D721Med (cell line): ENCODE measurements at places on chromosomes 6 and 20.

GRCh38 chr6:156917213-156917612, 140.0 kb downstream of the ARID1B start:
- no peak for DNase-seq

DNA sequence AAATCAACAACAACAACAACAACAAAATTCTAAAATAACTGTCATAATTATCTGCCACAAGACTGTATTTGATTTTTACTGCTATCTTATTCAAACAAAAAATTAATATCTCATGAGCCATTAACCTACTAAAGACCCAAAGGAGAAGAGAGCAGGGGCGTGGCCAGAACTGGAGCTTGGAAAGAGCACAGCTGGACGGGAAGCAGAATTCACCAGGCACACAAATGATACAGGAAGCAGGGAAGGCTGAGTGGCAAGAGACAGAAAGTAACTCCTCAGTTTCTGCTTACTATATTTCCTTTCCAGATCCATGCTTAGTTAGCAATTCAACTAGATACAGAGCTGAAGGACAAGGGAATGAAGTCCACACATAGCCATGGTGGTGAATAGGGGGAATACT, 54.4 kb downstream of the FKBP5 start:
- no peak for DNase-seq

DNA sequence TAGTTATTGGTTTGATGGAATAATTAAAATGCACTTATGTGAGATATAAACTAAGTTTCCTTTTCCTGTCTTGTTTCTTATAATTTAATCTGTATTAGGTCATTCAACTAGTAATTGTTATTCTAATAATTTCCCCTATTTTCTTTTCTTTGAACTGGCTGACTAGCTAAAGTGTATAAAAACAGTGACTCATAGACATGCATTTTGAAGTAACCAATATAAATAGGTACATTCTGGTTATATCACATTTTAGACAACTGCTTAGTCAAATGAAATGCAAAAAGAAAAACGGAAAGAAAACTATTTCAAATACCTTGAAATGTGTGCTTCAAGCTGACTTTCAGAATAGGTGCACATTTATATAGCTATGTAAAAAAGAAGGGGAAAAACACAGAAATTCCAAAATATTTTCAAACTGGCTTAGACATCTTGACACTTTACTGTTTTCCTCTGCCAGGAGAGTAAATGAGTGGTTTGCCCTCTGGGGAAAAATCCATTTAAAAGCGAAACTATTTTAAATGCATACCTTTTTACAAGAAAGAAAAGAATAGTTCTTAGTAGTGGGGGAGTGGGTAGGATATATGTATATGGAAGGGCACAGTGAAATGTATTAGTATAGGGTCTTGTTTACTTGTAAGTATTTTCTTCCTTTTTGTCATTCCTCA, 28.3 kb downstream of the KCNQ5 start:
- DNase-seq, result no peak

DNA sequence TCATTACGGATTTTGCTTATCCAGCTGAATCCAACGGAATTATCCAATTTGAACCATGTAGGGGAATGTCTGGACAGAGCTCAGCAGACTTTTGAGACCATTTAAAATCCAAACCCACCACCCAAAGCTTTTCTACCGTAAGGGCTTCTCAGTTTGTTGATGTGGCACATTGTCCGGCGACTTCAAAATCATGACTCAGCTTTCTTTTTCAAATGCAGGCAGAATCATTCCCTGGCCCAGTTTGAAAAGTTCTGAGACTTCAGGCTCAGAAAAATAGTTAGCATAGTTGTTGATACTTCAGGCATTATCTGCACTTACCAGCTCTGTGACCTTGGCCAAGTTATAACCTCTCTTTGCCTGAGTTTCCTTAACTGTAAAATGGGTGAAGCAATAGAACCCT, 182.2 kb downstream of the PTPRT start:
- no peak for DNase-seq

- no peak for DNase-seq
These were observed 148.8 kb downstream of the TFAP2A start for GRCh38 chr6:10266061-10266460.

DNA sequence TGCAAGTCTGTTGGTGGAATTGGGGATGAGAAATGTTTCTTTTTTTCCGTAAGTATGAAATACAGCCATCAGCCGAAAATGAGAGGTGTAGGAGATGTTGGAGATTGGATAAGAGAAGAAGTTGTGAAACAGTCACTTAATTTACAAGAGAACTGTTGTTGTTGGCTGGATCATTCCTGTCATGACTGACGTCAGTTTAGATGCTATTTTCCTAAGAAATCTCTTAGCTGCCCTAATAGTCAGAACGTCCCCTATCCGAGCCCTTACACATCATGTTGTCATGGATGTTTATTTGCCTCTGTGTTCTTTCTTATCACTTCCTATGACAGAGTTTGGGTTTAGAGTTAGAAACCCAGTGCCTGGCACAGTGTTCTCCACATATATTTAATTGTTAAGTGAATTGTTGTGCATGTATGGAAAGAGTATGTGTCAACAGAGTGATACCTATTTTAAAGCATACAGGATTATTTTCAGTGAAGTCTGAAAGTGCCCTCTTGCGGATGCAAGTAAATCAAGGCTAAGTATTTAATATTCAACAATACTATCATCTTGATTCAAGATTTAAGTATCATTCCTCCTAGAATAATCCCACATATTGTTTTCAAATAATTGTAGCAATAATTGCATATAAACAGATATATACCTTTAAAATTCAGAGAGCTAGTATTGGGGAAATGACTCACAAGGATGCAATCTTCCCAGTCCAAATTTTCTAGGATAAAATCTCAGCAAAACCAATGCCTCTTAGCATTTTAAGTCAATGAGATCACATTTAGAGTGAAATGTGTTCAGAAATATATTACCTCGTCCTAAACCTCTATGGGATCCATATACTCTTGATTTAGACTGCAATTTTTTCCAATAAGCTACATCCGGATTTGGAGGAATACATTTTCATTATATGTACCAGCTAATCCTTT, 309.9 kb upstream of the NOX3 start:
- DNase-seq, result no peak

- no peak for DNase-seq
These were observed 71.5 kb upstream of the ATXN1 start for GRCh38 chr6:16832721-16833120.

DNA sequence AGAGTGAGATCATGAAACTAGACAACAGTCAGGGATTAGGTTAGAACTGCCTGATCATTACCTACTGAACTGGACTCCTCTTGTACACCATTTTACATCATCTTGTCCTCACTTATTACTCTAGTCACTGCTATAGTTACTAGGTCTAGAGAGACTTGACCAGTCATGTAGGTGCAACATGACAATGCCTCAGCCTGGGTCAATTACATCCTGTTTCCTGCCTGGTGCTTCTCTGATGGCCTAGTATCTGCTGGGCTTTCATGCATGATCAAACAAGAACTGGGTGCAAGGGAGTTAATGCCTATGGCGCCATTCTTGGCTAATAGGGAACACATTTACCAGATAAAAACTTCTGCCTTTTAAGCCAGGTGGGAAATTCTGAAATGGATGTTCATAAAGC, 39.2 kb upstream of the MMS22L start:
- no peak for DNase-seq

- no peak for DNase-seq
These were observed 436.6 kb downstream of the PRKN start for GRCh38 chr6:162290846-162291465.

- DNase-seq, result no peak
These were observed at the start of gene IPCEF1 for GRCh38 chr6:154356690-154357089. Gene IPCEF1, minus strand, starts transcription at chr6:154356803. Its CDS starts 90,856 bp downstream, at chr6:154265947.

DNA sequence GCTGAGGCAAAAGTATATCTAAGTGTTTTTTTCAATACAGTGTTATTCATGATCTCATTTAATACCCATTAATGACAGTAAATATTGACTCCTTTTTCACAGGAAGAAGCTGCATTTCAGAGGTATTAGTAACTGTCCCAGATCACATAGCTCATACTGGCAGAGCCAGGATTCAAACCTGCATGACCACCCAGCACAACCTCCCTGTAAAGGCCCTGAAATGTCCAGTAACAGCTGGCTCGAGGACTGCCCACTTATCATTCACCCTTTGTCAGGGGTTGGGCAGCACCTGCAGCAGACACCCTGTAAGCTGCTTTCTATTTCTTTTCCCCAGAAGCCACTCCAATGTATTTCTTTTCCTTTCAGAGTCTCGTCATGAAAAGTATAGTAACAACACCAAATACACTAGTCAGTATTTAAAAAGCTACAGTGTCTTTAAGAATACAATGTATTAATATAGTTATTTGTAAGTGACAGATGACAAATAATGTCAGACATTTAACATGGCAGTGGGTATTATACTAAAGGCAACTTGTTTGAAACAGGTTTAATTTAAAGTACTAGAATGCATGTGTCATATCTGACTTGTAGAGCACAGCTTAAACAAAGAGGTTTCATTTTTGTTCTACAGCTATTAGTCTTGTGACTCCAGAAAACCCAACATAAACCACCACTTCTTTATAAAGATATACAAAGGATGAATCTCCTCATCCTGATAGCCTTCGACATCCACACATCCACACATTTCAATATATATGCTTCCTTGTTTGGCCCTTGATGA, 841.6 kb upstream of the GJE1 start:
- no peak for DNase-seq

- no peak for DNase-seq
These were observed 63.3 kb upstream of the PTGIS start for GRCh38 chr20:49631061-49631716.

GRCh38 chr6:153842491-153842890, 196.5 kb upstream of the OPRM1 start:
- no peak for DNase-seq

- no peak for DNase-seq
These were observed 6.4 kb downstream of the CCND3 start for GRCh38 chr6:41935193-41935574.

DNA sequence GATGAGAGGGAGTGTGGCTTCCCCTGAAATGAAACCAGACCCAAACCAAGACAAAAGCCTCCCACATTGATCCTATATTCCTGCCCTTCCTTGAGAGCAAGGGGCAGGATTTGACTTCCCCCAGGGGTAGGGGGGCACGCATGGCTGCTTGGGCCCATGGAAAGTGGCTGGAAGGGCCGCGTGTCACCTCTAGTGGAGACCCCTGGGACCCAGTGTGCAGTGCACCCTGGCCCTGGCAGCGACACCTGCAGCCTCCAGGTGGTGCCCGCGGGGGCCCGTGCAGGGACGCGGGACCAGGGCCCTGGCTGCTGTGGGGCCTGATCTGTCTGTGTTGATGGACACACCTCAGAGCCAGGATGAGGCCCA, 18.0 kb upstream of the SLCO4A1 start:
- no peak for DNase-seq

DNA sequence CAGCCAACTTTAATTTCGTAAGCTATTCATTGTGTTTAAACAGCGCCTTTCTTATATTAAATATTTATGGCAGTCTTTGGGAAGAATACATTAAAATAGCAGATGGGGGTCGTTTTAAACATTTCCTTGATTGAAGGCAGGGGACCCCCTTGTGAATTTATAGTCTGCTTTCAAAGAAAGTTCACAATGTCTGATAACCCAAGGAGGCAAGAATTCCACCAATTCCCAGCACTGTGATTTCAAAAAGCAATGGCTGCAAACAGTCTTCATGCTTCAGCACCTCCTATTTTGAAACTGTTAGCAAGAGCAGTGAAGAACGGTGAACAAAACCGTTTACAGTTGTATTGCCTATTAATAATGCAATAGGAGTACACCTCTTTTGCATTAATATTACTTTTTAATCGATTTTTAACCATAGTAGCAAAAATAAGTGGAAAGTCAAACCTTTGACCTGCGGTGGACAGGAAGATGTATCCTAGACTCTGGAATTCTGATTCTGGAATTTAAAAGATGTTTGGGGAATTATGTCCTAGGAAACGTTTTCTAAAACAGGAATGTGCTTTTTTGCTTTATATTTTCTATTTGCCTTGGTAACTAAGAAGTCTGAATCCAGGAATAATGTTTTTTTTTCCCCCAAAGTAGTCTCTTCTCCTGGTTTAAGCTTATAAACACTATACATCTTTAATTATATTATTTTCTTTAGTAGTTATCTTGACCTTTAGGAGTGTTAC, 393.0 kb downstream of the CDKAL1 start:
- no peak for DNase-seq

DNA sequence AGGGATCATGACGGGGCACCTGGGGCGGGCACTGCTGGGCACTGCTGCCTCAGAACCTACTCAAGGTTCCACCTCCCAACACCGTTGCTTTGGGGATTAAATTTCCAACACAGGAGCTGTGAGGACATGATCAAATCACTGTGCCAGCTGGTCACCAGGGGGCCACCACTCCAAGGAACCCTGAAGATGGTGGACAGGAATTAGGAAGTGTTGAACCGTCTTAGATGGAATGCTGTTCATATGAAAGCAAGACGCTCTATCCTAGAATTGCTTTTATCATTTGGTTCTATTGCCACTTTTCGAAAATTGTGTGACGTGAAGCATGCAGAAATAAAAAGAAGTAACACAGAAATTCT, 140.3 kb downstream of the DLL1 start:
- no peak for DNase-seq

- no peak for DNase-seq
These were observed 72.7 kb downstream of the METTL24 start for GRCh38 chr6:110285306-110286060.

GRCh38 chr6:24313251-24314141, 44.4 kb downstream of the DCDC2 start:
- DNase-seq, result no peak

DNA sequence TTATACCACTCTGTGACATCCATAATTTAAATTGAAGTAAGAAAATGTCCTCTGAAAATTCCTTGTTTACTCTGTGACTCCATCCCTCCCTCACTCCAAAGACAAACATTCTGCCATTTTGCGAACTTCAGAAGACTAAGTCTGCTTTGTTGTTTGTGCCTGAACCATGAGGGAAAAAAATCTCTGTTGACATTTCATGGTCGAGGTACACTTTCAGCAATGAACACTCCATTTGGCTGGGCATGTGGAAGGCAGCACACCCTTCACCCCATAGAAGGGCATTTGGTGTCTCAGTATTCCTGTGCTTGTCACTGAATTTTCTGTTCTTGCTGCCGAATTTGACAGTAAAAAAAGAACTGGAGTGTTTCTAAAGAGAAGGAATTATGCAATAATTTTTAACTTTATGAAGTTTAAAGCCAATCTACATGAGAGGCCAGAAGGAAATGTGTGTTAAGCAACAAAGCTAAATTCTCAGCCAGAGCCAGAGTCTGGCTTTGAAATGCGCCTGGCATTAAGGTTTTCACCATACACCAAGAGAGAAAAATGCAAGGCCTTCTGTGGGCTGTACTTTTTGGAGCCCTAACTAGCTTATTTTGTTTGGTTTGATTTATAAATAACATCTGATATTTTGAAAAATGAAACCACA, 4.7 kb upstream of the PBOV1 start:
- DNase-seq, result no peak

GRCh38 chr20:32470025-32470861, 112.1 kb downstream of the ASXL1 start:
- no peak for DNase-seq
